Activated CD4-positive, alpha-beta T cell treated with anti-CD3 and anti-CD28 coated beads, Interleukin-2, amount 10 ng/mL, durations not matched to agents 24 days and 14 days (primary cell): ENCODE measurements at places on chromosomes 7 and 10.

DNA sequence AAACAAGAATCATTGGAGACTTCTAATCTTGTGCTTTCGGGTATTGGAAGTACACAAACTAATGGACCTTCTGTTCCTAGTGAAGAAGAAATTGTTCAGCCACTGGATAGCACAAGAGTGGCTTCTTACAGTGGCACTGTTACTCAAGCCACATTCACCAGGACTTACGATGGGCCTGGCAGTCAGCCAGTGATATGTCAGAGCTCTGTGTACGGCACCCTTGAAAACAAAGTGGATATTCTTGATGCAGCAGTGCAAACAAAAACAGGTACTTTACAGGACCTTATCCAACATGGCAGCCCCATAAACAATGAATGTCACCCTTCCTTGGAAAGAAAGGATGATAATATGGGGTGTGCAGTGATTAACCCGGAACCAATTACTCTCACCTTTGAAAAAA, 61.6 kb downstream of the TASOR2 start:
- no peak for DNase-seq

- no peak for DNase-seq
These were observed 252.8 kb downstream of the DPP6 start for GRCh38 chr7:154304740-154305700.

GRCh38 chr10:120584786-120585185, 127.8 kb downstream of the PLPP4 start:
- no peak for DNase-seq

DNA sequence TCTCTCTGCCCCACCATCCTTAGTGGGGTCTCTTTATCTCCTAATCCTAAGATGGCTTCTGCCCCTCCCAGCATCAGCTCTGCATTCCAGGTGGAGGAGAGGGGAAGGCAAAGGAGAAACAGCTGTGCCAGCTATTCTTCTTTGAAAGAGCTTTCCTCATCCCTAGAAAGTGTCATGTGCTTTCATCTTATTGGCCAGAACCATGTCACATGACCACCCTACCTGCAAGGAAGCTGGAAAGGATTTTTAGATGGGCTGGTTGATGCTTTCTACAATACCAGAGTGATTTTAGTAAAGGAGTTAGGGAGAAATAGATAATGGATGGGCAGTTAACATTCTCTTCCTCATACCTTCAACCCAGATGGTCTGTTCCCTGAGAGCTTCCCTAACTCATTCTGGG, 141.1 kb downstream of the INSYN2A start:
- DNase-seq = no peak

- DNase-seq = no peak
These were observed 5.4 kb downstream of the WDR86 start for GRCh38 chr7:151404216-151405011.

GRCh38 chr7:98157761-98158160, 51.1 kb downstream of the LMTK2 start:
- DNase-seq = no peak

- DNase-seq = no peak
These were observed 25.6 kb upstream of the GALNTL5 start for GRCh38 chr7:151930695-151931094.

DNA sequence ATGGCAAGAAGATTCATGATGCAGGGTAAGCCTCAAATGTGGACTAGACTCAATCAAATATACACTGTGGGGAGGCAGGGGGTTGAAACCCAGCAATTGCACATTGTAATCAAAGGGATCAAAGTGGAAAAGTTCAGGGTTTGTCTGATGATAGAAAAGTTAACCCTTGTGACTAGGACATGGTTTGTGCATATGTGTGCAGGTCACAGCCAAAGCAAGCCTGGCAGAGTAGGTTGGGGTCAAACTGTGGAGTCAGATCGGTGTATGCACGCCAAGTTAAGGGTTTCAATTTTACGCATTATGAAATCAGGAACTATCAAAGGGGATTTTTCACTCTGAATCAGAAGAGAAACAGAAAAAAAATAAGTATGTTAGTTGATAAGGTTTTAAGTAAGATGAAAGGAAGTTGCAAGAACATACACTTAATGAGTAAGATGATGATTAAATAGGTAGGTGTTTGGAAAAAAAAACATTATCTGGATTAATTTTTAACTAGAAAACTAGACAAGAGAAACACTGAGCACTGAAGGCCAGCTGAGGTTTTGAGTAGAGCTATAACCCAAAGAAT, 188.3 kb downstream of the DGKB start:
- no peak for DNase-seq

- no peak for DNase-seq
These were observed 127.7 kb downstream of the ARHGAP22 start for GRCh38 chr10:48477141-48477540.

- DNase-seq = no peak
These were observed 80.3 kb downstream of the FAM53B start for GRCh38 chr10:124663766-124664360.

DNA sequence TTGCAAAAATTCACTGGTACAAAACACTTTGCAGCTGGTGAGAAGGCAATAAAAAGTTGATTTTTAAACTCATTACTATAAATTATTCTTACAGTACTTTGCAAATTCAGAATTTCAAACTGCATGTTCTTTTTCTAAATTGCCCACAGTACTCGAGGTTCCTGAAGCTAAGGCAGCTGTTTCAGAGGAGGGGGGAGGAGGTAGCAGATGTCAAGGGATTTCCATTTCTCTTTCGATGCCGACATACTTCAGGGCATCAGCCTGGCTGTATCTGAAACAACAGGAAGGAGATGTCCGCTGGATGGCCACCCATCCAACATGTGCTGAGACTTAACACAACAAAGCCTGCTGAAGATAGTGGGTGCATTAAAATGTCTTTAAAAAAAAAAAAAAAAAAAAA, 76.7 kb downstream of the EZH2 start:
- no peak for DNase-seq

- DNase-seq = no peak
These were observed 3.5 kb downstream of the ERLIN1 start for GRCh38 chr10:100182281-100182680.

GRCh38 chr7:102404005-102404861, 8.1 kb downstream of the PRKRIP1 start:
- peak; percentile 84 for DNase-seq

DNA sequence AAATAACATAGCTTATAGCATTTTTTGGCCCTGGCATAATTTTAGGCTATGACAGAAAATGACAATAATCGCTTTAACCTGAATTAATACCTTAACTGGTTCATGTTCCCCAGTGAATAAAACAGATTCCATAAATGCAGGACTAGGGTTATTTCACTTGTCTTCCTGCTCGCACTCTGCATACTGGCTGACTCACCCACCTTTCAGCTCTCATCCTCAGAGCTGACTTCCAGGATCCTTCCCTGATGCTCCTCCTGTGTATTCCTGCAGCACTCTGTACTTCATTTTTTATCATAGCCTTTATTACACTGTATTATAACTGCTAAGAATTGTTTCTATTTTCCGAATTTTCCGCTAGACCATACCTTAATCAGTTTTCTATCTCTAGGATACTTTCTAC, 123.7 kb downstream of the AVL9 start:
- no peak for DNase-seq

DNA sequence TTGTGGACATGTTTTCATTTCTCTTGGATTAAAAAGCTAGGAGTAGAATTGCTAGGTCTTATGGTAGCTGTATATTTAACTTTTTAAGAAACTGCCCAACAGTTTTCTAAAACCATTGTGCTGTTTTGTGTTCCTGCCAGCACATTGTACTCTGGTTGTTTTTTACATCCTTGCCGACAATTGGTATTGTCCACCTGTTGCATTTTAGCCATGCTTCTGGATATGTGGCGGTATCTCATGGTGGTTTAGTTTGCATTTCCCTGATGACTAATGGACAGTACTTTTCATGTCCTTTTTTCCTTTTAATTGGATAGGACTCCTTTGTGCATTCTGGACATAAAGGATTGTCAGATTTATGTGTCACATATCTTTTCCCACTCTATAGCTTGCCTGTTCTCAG, 45.5 kb downstream of the STK17A start:
- DNase-seq = no peak

- DNase-seq = no peak
These were observed 184.2 kb upstream of the TMEM196 start for GRCh38 chr7:19957664-19958063.

- DNase-seq = no peak
These were observed 8.8 kb upstream of the ADO start for GRCh38 chr10:62795762-62796161.

DNA sequence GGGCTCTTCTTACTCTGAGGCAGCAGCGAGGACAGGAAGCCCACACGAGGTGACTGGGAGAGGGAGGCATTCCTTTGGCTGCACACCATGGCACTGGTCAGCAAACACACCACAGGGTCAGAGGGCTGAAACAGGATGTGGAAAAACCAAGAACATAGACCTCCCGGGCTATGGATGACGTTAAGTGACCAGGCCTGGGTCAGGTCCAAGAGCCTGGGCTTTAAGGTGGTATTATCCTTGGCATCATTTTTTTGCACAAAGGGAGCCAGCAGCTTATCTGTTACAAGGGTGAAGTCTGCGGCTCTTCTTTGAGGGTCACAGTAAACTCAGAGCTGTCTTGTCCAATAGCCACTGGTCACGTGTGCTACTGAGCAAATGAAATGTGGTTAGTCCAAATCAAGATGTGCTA, 7.0 kb downstream of the WDR91 start:
- DNase-seq = no peak

- DNase-seq = peak; percentile 69
These were observed 638 bp downstream of the BRAT1 start for GRCh38 chr7:2554661-2555111.

- no peak for DNase-seq
These were observed 254.7 kb downstream of the PAXIP1 start for GRCh38 chr7:154748089-154748786.

DNA sequence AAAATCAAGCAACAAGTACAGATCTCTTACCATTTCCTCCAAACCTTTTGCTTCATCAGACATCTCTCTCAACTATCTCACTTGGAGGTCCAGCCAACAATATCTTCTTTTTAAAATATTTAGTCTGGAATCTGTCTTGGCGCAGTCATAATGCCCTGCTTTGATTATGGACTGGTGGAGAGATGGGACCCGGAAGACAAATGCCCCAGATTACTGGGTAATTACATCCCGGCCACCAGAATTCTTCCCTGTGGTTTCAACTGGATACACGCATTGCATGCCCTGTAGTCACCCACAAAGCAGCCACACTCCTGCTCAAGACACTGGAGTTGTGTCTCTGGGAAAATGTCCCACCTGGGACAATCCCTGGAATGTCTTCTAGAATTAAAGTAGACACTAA, 65.5 kb downstream of the BPGM start:
- no peak for DNase-seq

- no peak for DNase-seq
These were observed 1.3 kb upstream of the FAM3C start for GRCh38 chr7:121397361-121397760.

DNA sequence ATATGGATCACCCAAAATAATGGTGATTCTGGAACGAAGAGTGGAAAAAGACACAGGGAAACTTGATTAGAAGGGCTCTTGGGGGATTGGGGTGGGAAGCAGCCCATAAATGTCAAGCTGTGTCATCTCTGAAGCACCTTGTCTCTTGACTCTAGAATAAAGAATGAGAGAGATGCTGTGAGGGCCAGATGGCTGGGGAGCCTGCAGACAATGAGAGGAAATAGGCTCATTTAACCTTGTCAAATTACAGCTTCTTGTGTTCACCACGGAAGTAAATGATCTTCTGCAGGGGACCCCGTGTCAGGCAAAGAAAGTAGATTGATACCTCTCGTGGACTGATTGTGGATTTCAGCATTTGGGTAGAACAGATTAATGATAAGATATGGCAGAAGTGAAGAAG, 159.3 kb downstream of the ST7 start:
- no peak for DNase-seq
